Islet precursor cell (in vitro differentiated cells): ENCODE measurements at places on chromosomes 4 and X.

DNA sequence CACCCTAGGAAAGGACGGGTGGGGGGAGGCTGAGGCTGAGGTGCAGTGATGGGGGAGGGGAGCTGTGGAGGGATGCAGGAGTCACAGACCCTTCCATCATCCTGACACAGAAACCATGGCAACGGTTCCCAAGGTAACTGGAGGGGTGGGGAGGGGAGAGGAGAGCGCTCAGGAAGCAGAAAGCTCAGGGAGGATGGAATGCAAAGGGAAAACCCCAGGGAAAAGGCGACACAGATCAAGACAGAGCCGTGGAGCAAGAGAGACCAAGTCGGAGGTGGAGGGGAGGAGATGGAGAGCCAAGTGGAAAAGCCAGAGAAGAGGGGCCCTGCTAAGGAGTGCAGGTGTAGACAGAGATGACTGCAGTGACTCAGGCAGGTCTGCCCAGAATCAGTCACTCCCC lies 14.5 kb downstream of the L1CAM start:
- DNase-seq, result no peak

DNA sequence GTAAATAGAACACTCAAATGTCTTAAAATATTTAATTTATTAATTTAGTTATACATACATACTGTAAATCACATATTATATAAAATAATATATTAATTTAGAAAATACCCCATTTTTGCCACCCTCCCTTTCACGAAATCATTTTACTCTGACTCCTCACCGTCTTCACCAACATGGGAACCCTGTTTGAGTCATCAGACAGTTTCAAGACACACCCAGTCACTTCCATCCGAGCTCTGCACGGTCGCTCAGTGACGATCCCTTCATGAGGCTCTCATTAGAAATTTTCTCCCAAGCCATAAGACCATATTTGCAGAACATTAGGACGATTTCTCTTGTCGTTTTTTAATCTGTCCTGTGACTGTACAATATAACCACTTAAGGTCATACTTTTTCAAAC lies 14.5 kb downstream of the ZNF275 start:
- DNase-seq, result no peak

DNA sequence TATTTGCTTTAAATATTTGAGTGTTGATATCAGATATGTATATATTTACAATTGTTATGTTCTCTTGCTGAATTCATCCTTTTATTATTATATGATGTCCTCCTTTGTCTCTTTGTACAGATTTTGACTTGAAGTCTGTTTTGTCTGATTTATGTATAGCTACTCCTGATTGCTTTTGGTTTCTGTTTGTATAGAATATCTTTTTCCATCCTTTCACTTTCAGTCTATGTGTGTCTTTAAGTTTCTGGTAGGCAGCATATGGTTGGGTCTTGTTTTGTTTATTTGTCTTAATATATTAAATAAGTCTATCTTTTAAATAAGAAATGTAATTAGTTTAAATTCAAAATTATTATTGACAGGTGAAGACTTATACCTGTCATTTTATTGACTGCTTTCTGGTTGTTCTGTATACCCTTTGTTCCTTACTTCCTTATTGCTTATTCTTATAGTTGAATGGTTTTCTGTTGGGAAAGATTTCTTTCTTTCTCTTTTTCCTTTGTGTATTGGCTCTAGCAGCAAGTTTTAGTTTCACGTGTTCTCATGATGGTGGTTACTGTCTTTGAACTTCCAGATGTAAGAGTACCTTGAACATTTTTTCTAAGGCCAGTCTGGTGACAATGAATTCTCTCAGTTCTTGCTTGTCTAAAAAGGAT lies 31.1 kb downstream of the RAB28 start:
- no peak for DNase-seq

DNA sequence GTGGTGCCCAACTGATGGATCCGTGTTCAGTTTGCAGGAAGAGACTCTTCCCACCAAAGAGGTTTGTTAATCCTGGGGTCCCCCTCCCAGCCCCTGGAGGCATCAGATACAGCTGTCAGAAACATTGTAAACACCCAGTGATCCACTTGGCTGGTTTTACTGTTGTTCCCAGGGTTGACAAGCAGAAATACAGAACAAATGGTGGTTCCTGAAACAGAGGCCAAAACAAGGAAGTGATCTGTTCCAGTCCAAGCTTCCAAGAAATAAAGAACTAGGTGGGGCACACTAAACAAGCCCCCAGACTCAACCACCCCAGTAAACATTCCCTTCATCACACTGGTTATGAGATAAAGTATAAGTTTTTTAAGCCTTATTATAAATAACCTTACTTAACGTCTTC lies 1.4 kb downstream of the TMLHE start:
- no peak for DNase-seq

- DNase-seq, result no peak
These were observed 3.8 kb downstream of the UGT2A1 start for GRCh38 chr4:69649207-69649606.

DNA sequence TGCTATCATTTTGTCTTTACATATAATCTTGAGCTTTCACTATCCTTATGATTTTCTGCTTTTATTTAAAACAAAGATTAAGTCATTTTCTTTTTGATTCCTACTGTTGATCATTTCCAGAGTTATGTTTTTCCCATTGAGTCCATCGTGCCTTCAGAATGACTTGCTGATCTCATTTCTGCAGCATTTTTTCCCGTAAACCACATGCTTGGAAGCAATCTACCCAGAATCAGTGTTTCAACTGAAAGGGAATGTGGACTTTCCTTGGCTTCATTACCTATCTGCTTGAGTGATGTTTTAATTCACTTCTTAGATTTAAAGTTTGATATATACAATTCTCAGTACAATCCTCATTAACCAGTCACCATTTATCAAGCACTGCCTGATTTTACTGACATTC lies 192.4 kb upstream of the FSTL5 start:
- DNase-seq, result no peak

DNA sequence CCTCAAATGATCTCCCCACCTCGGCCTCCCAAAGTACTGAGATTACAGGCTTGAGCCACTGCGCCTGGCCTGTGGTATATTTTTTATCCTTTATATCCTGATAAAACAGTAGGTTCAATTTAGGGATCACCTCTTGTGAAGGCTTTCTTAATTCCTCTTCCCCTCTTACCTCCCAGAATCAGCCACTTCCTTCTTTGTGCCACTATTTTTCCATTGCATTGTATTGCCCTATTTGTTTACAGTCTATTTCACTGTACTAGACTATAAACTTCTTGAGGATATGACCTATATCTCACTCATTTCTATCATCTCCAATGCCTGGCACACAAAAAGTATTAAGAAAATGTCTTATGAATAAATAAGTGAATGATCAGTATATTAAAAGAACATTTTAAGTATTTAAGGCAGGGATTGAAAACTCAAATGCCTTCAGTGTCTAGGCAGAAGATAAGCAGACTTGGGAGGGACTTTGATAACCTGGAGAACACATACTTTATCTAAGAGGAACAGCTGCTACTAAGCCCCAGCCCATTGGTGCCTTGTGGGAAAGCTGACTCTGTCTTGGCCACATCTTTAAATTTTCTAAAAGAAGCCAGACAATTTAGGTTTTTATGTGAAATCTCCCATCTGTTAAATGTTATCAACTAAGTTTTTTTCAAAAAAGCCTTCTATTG lies 82.3 kb upstream of the OGT start:
- DNase-seq, result no peak
